ENCODE measurements at places on chromosomes 3 and 15.

DNA sequence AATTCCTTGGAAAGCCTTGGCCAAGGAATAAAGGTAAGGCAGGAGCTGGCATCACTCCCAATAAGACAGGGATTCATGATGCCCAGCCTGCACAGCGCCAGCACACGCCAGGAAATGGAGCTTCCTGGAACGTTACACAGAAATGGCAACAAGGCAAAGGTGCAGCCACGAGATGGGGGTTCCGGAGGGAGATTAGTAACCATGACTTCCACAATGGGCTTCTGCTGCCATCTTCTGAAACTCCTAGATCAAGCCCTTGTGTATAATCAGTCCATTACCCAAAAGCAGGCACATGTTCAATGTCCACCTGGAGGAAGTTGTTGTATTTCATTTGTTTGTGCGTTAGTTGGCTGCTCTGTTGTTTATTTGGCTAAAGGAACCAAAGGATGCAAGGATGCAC is 131.2 kb upstream of the TRIM42 start:
- DNase-seq: no peak

DNA sequence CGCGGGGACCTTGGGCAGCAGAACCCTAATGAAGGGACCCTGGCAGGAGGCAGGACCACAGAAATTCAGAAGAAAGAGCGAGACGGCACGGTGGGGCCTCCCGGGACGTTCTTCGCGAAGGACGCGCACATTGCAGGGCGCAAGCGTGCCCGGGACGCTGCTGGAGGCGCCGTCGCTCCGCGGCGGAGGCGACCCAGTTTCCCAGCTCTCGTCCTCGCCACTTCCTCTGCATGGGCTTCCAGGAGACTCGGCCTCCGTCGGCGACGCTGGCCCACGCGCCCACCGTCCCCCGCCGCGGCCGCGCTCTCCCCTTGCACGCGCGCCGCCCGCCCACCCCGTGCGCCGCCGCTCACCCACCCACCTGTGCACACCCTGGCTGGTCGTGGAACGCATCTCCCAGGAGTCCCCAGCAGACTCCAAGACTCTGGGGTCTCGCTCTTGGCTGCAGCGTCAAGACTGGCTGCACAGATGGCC is 31.8 kb upstream of the SMAD3 start:
- no peak for DNase-seq

DNA sequence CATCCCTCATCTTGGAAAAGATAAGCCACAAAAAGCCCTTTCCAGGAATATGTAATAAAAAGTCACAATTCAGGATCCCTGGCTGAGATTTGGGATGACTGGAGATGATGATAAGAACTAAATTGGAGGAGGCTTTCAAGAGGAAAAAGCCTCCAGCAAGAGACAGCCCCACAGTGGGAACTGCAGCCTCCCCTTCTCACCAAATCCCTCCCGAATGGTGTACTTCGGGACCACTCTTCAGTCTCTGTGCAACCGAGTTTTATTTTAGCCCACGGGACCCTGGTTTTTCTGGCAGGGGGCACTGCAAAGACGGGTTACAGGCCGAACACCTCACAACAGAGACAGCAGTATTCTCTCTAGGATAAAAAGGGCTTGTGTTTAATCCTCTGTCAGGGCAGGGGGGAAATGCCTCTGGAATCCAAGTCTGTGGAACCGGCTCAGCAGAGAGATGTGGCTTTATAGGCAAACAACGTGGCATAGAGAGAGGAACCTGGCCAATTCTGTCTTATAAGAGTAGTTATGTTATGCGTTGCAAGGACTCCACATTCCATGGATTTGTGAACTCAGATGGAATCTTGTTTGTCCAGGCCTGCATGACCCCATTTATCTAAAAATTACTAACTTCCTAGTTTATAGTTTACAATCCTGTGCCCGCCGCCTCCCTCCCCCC is 1.2 kb upstream of the LMCD1 start:
- no peak for DNase-seq

DNA sequence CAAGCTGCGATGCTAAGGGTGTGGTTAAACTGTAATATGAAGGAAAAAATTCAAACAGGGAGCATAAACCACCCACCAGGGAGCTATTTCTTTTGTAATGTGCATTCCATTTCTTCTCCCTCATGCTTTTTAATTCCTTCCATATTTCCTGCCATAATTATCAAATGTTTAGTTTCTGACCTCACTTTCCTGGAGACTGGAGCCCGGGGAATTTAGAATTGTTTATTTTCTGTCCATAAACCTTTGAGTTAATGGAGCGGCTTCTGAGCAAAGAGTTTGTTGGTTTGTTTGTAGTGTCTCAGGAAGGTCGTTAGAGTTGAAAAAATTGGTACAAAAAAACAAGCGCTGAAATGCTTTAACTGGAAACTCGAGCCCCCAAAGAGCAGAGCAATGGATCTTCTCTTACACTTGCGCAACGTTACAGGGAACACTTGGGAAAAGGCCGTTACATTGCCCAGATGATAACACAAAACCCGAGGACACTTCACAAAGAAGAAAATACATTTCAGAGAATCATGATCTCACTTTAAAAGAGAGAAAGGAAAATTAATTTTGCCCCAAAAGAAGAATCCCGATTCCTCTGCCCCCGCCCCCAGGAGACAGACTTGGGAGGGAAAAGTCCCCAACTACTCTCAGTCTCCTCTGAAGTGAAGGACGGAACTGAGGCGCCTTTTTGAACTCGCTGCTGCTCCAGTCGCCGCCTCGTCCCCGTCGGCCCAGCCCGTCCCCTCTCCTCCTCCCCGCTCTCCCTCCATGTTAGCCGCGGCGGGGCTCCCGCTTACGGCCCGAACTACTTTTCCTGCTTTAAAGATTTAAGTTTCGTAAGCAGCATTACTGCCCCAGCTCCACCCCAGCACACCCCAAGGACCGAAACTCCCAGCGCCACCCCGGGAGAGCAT is 842 bp downstream of the FSTL1 start:
- no peak for DNase-seq

- no peak for DNase-seq
These were observed 1.4 kb upstream of the ETFA start for GRCh38 chr15:76312540-76313174.

DNA sequence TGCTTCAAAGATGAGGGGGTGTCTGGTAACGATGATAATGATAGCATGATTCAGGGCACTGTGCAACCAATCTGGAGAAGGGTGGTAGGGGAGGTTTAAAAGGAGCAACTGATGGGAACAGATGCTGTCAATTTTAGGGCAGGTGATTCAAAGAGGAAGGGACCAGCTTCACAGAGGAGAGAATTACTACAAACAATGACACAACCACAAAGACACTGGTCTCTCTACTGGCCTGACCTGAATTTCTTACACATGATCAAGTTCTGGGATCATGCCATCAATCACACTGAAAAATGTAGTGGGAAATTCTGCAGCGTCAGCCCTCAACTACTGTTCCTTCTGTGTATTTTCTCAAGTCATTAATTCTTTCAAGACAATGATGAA is 2.6 kb upstream of the CDV3 start:
- DNase-seq: no peak

- no peak for DNase-seq
These were observed 643.7 kb upstream of the NAALADL2 start for GRCh38 chr3:174215456-174215855.

DNA sequence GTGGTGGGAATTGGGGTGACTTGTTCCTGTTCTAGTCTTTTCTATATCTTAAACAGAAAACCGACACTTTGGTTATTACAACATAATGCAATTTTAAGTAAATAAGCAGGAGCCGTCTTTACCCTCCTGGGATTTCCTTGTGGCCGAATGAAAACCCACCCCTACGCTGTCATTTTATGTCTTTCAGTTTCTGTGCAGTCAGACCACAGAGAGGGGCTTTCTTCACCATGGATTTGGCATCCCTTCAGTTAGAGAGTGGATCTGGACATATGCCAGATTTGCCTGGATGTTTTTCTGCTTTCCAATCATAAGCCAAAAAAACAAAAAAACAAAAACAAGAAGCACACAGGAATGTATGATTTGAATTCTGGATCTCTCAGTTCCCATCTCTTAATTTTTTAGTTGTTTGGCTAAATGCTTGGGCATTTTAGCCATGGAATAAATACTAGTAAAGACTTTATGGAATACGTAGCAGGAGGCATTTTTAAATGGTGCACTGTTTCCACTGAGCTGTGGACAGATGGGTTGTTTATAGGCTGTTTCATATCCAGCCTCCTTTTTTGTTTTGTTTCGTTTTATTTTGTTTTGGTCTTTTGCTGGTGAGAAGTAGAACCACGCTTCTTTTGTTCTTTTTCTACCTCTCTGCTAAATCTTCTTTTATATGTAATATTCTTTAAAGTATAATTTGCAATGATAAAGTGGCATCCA is 272.9 kb downstream of the FEZF2 start:
- no peak for DNase-seq

DNA sequence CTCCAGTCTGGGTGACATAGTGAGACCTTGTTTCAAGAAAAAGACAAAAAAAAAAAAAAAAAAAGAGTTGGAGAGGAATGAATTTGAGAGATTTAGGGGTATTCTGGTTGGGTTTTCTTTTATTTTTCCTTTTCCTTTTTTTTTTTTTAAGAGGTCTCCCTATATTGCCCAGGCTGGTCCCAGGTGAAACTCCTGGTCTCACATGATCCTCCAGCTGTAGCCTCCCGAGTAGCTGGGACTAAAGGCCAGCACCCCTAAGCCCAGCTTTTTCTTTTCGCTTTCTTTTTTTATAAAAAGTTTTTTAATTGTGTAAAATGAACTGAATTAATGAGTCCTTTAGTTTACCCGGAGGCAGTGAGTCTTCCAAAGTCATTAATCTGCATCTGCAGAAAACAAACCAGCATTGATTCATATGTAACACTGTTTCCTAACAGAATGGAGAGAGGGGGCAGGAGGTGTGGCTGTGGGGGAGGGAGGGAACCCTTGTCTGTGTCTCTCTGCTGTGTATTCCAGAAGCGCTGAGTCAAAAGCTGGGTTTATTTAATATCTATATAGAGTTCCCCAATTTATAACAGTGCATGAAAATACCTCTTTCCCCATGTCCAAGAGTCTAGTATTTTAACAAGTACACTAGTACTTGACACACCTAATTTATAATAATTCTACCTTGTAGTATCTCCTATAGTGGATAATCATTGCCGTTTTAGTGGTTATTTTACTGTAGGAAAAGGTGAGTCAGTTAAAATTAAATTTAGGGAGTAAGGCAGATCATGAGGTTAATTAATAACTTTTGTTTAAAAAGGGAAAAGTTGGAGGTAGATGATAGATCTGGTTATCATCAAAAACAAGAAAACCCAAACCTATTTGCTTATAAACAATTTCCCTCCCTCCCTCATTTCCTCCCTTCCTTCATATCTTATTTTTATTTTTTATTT is 2.6 kb upstream of the DPPA4 start:
- no peak for DNase-seq

DNA sequence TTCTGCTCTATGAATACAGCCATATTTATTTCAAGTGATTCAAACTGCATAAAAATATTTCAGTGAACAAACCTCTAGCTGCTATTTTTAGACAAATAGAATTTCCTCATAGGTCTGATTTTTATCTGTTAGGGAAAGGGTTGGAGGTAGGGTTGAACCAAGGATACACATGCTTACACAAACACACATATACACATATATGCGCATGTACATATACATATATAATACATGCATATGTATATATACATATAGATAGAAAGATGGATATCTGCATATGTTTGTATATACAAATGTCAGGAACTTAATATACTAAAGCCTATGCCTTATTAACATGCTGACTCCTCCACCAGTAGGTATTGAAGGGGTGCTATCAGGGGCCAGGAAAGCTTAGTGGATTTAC is 18.1 kb downstream of the ZBBX start:
- DNase-seq: no peak

- no peak for DNase-seq
These were observed 289.9 kb downstream of the SHOX2 start for GRCh38 chr3:157816296-157816695.

- DNase-seq: no peak
These were observed 2.8 kb downstream of the GPD1L start for GRCh38 chr3:32109256-32109655.

GRCh38 chr3:64574194-64574593 is 113.6 kb downstream of the ADAMTS9 start:
- no peak for DNase-seq

DNA sequence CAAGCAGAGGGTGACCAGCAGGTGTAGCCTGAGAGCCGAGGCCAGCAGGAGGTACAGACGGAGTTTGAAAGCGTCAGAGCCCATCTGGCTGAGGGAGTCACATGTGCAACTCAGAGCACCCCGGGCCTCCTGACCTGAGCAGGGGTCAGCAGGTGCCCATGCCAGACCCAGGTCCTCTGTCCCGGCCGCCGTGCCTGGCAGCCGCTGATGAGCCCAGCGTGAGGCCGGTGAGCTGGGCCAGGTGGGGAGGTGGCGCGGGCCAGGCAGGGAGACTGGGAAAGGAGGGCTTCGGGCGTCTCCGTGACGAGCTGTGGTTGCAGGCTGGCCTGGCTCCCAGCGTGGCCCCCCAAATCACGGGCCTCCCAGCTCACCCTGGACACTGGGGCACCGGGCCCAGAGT is 130.9 kb downstream of the CHSY1 start:
- DNase-seq: no peak

GRCh38 chr15:68819495-68820294 is 1.0 kb downstream of the ANP32A start:
- peak; percentile 5 for DNase-seq

DNA sequence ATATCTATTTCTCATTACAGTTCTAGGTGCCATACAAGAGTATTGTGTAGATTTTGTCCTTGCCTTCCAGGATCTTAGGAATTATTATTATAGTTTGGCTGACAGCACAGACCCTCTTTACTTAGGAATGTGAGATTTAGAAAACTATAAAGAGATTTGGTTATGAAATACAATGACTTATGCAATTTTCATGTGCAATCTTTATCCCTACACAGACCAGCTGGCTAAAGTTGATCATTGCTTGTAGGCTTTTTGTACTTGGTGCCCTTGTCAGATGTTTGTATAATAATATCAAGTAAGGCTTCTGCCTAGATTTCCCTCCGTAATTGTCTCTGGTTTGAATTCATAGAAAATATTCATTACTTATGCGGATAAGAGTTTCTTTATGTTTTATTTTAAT is 174.5 kb upstream of the GAP43 start:
- no peak for DNase-seq

DNA sequence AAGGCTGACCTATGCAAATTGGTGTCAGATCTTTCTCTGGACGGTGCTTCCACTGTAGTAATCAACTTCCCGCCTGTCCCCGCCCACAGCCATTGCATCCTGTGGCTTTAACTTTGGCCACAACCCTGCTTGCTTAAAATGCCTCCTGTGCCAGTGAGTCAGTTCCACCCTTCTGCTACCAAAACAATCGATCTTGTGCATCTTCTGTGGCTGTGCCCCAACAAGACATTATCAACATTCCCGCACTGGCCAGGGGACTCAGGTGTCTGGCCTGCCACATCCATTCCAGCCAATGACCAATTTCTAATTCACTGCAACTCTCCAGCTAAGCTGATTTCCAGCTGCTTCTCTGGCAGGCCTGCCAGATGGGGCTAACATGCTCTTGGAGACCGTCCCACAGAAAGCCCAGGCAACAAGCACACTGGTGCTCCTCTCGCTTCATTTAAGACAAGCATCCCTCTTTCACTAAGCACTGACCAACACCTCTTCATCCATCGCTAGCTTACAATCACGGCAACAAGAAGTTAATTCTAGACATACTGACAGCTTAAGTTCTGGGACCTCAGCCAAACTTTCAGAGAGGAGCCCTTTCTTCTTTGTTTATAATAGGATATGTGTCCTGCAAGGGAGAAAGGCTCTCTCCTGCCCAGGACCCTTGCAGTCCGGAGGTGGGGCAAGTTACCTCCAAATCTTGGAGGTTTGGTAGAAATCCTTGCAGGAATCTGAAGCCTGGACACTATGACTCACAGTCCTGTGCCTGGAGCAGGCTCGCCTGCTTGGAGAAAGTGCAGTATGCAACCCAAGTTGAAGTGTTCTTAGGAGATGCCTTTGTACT is 6.7 kb downstream of the CA12 start:
- DNase-seq: no peak

GRCh38 chr15:46126581-46126980 is 491.8 kb downstream of the SQOR start:
- no peak for DNase-seq

All from T-helper 22 cell (primary cell).